Spinal cord (tissue), 10 donors: ENCODE measurements at places on chromosomes 2 and 18. TPM values are rescaled to one million over a fixed set of nuclear protein-coding genes. Genes with fewer than 3 reads are reported as not detected.

DNA sequence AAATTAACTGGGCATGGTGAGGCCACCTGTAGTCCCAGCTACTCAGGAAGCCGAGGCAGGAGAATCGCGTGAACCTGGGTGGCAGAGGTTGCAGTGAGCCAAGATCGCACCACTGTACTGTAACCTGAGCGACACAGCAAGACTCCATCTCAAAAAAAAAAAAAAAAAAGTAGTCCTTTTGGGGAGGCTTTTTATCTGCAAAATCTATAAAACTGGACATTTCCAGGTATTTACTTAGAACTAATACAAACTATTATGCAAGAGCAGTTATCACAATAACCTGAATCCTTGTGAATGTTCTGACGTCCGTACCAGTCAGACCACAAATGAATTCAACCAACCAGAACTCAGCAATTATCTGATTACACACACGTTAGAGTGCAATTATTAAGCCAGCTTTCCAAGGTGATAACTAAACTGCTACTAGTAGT, 8.8 kb upstream of the RAPH1 start:
- DNase-seq, result no peak

GRCh38 chr2:123953846-123954245, 71.2 kb upstream of the CNTNAP5 start:
- no peak for DNase-seq

Gene UGT1A10
- not detected for total RNA-seq

Gene ACVR1
- 21.1 TPM for total RNA-seq

DNA sequence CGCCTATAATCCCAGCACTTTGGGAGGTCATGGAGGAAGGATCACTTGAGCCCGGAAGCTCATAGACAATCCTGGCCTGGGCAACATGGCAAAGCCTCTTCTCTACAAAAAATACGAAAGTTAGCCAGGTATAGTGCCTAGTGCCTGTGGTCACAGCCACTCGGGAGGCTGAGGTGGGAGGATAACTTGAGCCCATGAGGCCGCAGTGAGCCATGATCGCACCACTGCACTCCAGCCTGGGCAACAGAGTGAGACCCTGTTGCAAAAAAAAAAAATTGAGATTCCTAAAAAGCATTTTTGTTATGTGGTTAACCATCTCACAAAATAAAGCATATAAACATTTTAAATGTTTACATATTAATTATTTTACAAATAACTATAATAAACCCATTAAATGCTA, 13.9 kb downstream of the PCBP1 start:
- DNase-seq, result no peak

GRCh38 chr2:170689481-170689880, 25.7 kb upstream of the SP5 start:
- DNase-seq, result no peak
